Common myeloid progenitor, CD34-positive (primary cell): ENCODE measurements at places on chromosomes 13 and 19.

DNA sequence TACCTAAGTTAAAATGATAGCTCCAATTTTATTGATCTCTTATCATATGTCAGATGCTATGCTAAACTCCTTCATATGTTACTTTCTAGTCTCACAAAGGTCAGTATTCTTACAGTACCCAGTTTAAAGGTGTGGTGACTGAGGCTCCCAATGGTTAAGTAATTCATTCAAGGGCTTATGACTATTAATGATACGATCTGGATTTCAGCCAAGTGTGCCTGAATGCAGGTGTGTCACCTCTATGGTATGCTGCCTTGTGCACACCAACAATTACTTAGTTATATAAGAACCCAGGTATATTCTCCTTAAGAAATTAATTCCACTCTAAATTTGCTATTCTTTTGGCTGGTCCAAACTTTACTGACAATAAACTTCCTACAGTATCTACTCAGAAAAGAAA is 84.6 kb upstream of the TRPC4 start:
- DNase-seq = no peak

DNA sequence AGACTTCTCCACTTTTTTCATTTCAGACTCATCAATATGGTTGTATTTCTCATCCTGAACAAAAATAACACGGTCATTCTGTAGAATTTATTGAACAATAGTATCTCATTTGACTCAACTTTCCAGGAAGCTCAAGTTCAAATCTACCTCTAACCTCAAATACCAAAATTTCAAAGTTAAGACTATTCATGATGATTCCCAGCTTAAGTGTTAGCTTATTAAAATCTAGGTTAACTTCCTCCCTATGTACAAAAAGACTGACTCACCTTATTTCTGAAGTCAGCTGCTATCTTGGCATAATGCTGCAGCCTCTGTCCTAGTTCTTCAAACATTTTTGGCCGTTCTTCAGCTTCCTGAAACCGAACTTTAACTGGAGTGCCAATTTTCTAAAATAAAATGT is 23.2 kb downstream of the HSPH1 start:
- no peak for DNase-seq

- DNase-seq = no peak
Measured at GRCh38 chr19:30559446-30559845, 187.3 kb downstream of the ZNF536 start.

DNA sequence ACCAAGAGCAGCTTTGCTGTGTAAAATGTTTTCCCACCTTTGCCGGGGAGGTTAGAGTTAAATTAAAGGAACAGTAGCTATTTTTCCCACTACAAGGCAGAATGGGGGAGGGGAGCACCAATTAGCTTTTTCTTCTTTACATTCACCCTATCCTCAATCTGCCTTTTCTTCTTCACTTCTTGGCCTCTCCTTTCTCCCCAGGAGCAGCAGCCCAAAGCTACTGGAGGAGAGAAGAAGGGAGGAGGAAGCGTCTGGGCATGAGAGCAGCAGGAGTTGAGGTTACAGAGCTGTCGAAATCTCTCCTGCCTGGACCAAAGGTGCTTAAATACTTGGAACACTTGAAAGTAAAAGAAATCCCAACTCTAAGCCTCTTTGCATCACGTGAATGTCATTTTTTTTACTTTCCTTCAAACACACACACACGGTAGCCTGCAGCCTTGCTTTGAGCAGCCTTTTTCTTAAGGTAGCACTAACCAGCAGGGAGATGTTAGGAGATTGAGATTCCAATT is 39.0 kb upstream of the WASF3 start:
- no peak for DNase-seq

GRCh38 chr19:3006075-3006767 is 22.9 kb downstream of the TLE2 start:
- DNase-seq = no peak

GRCh38 chr13:103099722-103100293 is 33.6 kb upstream of the SLC10A2 start:
- DNase-seq = no peak

GRCh38 chr13:98157188-98157587 is 14.3 kb downstream of the FARP1 start:
- no peak for DNase-seq

GRCh38 chr19:8513036-8513686 is 806 bp downstream of the ZNF414 start:
- no peak for DNase-seq

DNA sequence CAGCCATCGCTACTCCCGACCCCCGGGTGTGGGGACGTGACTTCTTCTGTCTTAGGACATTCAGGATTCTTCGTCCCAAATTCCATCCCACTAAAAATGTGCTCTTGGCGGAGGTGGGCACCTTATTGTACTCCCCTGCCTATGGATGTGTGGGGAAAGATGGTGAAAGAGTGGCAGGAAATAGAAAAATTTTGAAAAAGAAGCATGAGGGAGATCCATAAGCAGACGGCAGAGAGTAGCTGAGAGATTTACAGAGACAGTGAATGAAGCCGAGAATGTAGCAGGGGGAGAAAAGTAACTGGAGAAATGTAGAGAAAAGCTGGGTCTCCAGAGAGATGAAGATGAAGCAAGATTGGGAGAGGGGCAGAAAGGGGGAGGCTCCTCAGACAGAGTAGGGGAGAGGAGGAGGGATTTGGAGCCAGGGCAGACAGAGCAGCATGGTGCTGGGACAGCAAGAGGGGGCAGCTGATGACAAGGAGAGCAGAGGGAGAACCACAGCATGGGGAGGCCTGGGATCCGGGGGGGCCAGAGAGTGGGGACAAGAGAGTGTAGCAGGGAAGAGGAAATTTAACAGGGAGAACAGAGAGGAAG is 843 bp downstream of the ZNF610 start:
- DNase-seq = no peak

- peak; percentile 74 for DNase-seq
Measured at GRCh38 chr19:51702103-51702824, 9.1 kb downstream of the SPACA6 start.

DNA sequence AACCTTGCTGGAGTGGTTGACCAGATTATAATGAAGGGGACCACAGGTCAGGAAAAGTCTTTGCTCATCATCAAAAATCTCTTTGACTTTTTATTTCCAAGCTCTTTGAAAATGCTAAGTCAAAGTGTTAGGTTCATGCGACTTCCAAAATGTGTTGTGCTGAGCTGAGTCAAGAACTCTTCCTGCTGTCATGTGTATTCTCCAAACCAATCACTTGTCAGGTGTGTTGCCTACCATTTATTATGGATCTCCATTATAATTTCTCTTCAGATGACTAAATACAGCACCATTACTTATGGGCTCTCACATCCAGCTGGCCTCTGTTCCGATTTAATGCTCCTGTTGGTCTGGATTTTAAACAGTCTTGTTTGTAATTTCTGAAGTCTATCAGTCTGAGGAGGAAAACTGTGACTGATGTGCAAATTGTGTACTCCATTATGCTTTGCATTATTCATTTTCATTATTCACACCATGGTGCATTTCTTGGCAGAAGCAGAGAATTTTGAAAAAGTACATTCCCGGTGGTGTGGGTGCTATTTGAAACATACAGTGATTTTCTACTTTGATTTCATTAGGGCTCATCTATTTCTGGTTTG is 562.5 kb downstream of the LMO7 start:
- DNase-seq = no peak

DNA sequence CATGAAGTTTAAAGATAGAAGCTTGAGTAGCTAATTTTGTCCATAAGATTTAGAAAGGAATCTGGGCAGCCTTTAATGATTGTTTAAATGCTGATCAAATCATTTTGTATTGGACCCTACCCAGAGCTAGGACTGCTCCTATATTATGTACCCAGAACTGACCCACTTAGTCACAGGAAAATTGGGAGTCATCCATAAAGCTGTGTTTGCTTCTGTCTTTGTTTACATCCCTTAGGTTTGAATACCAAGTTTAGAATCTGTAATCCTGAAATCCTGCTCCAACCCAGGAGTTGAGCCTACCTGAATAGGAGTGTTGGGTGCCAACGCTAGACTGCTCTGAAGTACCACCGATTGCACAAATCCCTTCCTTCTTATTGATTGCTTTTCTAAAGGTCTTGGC is 23.8 kb downstream of the LCP1 start:
- DNase-seq = no peak

- DNase-seq = no peak
Measured at GRCh38 chr19:57830071-57830602, at the start of gene ZNF587B. TSS of gene ZNF587B (plus strand) at chr19:57830299. CDS start at chr19:57830529, 230 bp downstream.

GRCh38 chr13:47420568-47420967 is 523.7 kb upstream of the HTR2A start:
- no peak for DNase-seq

DNA sequence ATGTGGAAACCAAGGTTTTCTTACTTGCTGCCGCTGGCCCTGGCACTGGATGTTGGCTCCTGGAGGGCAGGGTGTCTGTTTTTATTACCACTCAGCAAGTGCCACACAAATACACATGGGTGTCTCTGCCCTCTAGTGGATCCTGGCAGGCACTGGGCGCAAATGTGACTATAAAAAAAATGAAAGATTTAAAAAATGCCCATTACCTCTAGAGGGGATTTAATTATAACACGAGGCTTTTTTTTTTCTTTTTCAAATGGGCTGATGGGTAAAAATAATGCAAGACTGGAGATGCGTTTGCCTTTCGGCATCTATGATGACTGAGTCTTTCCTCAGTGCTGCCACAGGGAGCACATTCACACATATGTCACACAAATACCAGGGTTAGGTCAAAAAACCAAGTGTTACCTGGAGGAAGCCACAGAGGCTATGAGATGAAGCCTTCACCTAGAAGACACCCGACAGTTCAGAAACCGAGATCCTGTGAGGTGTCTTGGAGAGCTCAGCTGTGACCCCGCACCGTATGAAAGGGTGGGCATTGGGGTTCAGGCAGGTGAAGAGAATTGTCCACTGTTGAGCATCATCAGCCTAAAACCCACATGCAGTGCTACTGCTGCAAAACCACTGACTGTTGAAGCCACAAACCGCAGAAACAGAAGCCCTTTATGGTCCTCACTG is 25.7 kb downstream of the CHAMP1 start:
- peak; percentile 78 for DNase-seq

DNA sequence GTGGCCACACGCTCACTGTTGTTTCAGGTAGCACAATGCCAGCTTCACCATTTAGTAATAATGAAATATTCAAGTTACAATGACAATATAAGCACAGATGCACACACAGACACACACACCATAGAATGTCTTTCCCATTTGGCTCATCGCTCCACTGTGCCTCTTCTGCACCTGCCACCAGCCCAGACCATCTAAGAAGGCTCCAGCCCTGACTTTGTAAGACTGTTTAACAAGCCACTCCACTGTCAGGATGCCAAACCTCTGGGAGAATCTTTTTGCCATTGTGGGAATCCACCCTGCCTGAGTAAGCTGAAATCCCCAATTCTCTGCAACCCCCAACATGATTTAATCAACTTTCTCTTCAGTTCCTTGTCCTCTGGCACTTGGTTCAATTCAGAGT is 60.6 kb downstream of the LHFPL6 start:
- DNase-seq = no peak

GRCh38 chr13:48892053-48892687 is 83.5 kb upstream of the FNDC3A start:
- DNase-seq = no peak

DNA sequence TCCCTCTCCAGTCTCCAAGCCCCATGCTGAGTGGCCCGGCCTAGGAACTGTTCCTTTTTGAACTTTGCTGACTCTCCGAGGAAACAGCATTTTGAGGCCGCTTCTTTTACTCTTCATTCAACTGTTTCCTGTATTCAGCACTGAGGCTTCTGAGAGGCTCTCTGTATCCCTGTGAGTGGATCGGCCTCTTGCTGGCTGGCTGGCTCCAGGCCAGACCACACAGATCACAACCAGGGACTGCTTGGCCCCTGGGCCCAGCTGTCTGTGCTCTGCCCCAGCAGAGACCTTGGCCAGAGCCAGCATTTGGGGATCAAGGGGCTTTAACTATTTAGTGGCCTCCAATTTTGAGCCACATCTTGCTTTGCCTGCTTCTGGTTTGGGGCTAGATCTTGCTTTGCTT is 75.6 kb upstream of the KL start:
- peak; percentile 65 for DNase-seq

DNA sequence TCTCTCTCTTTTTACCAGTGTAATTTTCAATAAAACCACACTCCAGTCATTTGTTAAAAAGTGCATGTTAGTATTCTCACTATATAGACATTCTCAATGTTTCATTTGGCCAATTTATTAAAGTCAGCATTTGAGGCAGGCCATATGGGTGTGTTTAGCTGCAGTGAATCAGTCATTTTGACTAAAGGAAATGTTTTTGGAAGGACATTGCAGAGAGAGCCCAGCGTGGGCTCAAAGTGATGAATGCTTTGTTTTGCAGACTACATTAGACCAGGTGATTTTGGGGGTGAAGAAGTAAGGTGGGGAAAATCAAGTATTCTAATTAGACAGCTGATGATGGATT is 116.7 kb downstream of the POSTN start:
- no peak for DNase-seq

GRCh38 chr19:48991873-48992580 is 1.1 kb downstream of the GYS1 start:
- peak; percentile 17 for DNase-seq

DNA sequence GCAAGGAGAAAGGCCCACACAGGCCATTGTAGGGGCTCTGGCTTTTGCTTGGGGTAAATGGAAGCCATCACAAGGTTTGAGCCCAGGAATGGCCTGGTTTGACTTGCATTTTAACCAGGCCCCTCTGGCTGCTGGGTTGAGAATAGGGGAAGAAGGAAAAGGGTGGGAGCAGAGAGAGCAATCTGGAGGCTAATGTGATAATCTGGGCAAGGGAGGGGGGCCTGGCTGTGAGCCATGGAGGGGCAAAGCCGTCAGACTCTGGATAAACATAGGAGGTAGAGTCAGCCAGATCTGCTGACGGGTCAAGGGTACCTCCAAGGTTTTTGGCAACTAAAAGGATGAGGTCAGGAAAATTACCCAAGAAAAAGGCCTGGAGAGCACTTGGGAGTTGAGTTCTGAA is 41.6 kb downstream of the RFX2 start:
- no peak for DNase-seq
